Calu3 (cell line): ENCODE measurements at places on chromosomes 2 and 18. TPM values are rescaled to one million over a fixed set of nuclear protein-coding genes. Genes with fewer than 3 reads are reported as not detected.

DNA sequence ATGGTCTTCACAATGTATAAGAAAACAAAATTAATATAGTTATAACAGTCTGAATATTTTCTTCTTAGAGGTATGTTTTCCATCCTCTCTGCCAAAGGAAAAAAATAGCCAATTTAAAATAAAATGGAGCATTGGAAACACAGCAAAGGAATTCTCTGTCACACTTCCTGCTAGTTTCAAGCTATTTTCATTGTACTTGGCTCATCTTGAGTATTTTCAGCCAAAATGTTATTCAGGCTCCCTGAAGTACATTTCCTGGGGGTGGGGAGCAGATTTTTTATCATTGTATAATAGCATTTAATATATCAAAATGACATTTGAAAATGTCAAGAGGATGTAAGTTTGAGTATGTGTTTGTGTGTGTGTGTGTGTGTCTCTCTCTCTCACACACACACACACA lies 463.6 kb upstream of the REG3G start:
- no peak overlapping the region for H3K4me3 ChIP-seq
- no peak for DNase-seq
- no peaks in the 10 kb centered on the region for H3K4me1 ChIP-seq
- no peaks in the 10 kb centered on the region for H3K27me3 ChIP-seq
- H3K36me3 ChIP-seq: no peaks in the 10 kb centered on the region

DNA sequence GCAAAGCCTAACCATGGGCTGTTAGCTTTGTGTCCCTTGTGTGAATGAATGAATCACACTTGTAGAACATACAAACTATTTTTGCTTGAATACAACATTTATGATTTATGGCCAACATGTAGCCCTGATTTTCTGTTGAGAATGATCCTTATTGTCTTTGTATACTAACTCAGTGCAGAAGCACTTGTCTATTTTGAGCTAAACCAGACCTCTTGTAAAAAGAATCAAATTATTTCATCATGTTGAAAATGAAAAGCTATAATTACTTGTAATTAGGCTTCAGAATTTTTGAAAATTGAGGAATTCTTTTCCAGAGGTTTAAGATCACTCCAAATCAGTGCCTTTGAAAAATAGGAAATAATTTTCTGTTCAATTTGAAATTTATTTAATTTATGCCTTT lies 85.9 kb downstream of the ZNF407 start:
- H3K4me3 ChIP-seq: no peak overlapping the region
- H3K27me3 ChIP-seq: no peaks in the 10 kb centered on the region
- no peaks in the 10 kb centered on the region for H3K4me1 ChIP-seq
- no peak overlapping the region for H3K27ac ChIP-seq

- H3K4me3 ChIP-seq: peak overlapping the region; percentile 84
- peaks cover 70% of the 10 kb centered on the region for H3K36me3 ChIP-seq
- H3K4me1 ChIP-seq: peaks cover 43% of the 10 kb centered on the region
- H3K27ac ChIP-seq: peak overlapping the region; percentile 58
- peak; percentile 64 for DNase-seq
- no peaks in the 10 kb centered on the region for H3K27me3 ChIP-seq
Measured at GRCh38 chr2:54557601-54558187, 101.6 kb downstream of the SPTBN1 start.

DNA sequence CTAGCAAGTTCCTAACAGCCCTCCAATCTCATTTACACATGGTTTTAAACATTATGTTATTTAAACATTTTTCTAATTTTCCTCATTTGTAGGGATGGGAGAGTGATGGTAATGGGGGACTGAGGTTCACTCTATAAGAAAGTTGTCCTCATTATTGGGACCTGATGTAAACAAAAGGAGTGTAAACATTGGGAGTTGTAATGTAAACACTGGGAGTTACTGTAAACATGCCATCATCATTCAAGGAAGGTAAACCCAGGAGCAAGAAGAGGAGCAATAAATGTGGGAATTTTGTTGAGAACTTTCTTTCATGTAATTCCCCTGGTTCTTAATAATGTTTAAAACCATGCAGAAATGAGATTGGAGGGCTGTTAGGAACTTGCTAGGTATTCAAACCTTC lies 17.8 kb downstream of the RFTN2 start:
- H3K27me3 ChIP-seq: no peaks in the 10 kb centered on the region
- no peaks in the 10 kb centered on the region for H3K4me1 ChIP-seq
- H3K27ac ChIP-seq: no peak overlapping the region
- H3K4me3 ChIP-seq: no peak overlapping the region
- DNase-seq: no peak

DNA sequence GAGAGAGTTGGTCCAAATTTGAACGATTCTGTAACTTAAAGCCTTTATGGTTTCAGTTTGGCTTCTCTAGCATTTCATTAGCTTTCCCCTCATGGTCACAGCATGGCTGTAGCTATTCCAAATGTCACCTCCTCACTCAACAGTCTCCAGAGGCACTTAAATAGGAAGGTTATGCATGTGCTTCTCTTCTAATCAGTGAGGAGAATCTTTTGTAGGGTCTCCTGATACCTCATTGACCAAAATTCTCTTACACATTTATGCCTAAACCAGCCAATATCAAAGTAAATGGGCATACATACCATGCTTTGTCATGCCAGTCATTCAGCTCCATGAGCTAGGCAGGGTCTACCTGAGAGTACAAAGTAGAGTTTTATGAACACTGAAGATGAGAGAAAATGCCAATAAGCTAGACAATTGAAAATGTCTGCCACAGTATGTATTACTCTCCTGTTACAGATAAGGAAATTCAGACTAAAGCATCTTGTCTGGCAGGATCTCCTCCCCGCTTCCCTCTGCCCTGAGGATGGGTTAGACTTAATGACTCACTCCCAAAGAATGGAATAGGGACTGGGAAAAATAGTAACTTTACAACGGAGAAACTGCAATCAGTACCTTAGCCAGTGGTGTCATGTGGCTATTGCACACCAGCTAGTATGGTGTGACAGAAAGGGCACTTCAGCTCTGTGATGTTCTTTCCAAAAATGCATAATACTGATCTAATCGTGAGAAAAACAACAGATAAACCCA lies 15.4 kb downstream of the DSG2 start:
- peak overlapping the region; percentile 58 for H3K4me3 ChIP-seq
- peaks cover 26% of the 10 kb centered on the region for H3K36me3 ChIP-seq
- peak overlapping the region; percentile 99 for H3K27ac ChIP-seq
- H3K4me1 ChIP-seq: peaks cover 59% of the 10 kb centered on the region

DNA sequence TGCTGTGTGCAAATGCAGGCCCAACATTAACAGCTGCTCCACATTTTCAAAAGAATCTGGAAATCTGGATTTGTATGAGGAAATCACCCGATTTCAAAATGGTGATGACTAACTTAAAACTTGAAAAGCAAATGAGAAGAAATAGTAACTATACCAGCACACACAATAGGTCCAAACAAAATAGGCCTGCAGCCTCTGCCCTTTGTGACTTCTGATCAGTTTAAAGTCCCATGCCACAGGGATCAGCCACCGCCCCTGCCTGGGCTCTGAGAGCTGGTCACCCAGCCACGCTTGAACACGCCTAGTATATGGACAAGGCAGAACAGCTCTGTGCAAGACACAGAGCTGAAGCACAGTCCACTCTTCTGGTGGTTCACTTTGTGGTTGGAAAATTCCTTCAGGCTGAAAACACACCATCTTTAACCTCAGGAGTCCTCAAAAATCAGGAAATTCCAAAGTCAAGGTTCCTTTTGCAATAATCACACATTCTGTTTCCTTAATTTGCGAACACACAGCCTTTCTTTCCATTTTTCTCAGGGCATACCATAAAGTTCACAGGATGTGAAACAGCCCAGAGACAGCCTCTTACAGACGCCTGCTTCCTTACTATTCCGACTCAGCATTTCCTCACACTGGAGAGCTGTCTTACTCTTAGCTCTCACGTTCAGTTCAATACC lies 150.1 kb upstream of the RIOK3 start:
- H3K27me3 ChIP-seq: no peaks in the 10 kb centered on the region
- H3K27ac ChIP-seq: no peak overlapping the region
- H3K4me3 ChIP-seq: no peak overlapping the region

DNA sequence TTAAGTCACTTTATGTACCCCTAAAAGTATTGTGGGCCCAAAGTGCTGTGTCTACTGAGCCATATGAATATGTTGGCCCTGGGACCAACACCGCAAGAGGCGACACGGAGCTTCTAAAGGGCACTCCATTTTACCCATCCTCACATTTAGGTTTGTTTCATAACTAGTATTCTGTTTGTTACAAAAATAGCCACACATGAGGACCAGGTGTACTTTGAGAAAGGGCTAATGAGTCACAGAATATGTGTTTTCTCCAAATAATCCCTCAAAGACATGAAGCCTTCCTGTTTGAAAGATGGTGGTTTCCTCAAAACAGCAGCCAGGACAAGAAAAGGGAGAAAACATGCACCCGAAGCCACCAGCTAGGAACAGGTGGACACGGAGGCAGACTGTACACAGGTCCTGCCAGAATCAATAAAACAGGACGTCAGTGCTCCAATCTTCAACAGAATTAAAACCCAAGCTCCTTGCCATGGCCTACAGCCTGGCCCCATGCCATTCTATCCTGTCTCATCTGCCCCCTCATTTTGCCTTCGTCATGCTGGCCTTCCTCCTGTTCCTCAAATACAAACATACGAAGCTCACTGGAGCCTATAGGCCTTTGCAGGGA lies 21.8 kb upstream of the GRB14 start:
- DNase-seq: no peak
- H3K36me3 ChIP-seq: peaks cover 4% of the 10 kb centered on the region
- no peak overlapping the region for H3K4me3 ChIP-seq
- no peak overlapping the region for H3K27ac ChIP-seq
- H3K27me3 ChIP-seq: no peaks in the 10 kb centered on the region
- H3K4me1 ChIP-seq: no peaks in the 10 kb centered on the region

- no peaks in the 10 kb centered on the region for H3K36me3 ChIP-seq
- H3K27me3 ChIP-seq: no peaks in the 10 kb centered on the region
- DNase-seq: no peak
- H3K27ac ChIP-seq: no peak overlapping the region
- no peak overlapping the region for H3K4me3 ChIP-seq
Measured at GRCh38 chr2:43751476-43751990, 22.3 kb upstream of the DYNC2LI1 start.

GRCh38 chr2:76998152-76998551 lies 524.0 kb downstream of the LRRTM4 start:
- H3K27ac ChIP-seq: no peak overlapping the region
- no peaks in the 10 kb centered on the region for H3K36me3 ChIP-seq
- DNase-seq: no peak
- H3K27me3 ChIP-seq: no peaks in the 10 kb centered on the region

- H3K27ac ChIP-seq: no peak overlapping the region
- no peak overlapping the region for H3K4me3 ChIP-seq
- H3K27me3 ChIP-seq: no peaks in the 10 kb centered on the region
- peaks cover 10% of the 10 kb centered on the region for H3K36me3 ChIP-seq
Measured at GRCh38 chr2:214747992-214748391, 61.5 kb downstream of the BARD1 start.

DNA sequence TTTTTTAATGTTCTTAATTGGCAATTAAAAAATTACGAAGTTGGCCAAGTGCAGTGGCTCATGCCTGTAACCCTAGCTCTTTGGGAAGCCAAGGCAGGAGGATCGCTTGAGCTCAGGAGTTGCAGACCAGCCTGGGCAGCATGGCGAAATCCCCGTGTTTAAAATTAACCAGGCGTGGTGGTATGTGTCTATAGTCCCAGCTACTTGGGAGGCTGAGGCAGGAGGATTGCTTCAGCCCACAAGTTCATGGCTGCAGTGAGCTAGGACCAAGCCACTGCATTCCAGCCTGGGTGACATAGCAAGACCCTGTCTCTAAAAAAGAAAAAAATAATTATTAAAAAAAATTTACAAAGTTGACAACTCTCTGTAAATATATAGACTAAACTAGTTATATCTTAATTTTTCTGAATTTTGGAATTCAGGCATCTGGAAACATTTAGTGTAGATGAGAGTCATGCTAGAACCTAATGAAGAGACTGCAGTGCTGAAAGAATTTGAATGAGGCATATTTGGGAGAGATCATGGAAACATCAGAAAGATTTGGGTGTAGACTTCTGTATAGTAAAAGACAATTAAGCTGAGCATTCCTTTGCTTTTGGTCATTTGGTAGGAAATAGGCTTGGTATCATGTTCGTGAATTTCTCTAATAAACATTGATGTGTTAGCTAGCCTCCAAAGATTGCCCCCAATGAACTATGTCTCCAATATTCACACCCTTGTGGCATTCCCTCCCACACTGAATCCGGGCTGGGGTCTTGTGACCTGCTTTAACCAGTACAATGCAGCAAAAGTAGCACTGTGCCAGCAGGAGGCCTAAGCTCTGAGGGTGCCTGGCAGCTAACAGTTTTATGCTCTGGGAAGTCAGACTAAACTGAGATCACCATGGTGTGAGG lies 4.2 kb upstream of the ROCK1 start:
- H3K36me3 ChIP-seq: peaks cover 16% of the 10 kb centered on the region
- no peaks in the 10 kb centered on the region for H3K4me1 ChIP-seq
- H3K4me3 ChIP-seq: no peak overlapping the region
- H3K27ac ChIP-seq: no peak overlapping the region

GRCh38 chr2:188561473-188561979 lies 269.9 kb downstream of the GULP1 start:
- H3K36me3 ChIP-seq: peaks cover 31% of the 10 kb centered on the region
- no peak overlapping the region for H3K27ac ChIP-seq
- no peak overlapping the region for H3K4me3 ChIP-seq
- DNase-seq: no peak

- H3K27ac ChIP-seq: no peak overlapping the region
- H3K4me1 ChIP-seq: peaks cover 29% of the 10 kb centered on the region
- no peaks in the 10 kb centered on the region for H3K27me3 ChIP-seq
- H3K36me3 ChIP-seq: no peaks in the 10 kb centered on the region
- no peak overlapping the region for H3K4me3 ChIP-seq
Measured at GRCh38 chr18:2997846-2998564, 14.9 kb downstream of the LPIN2 start.

- no peak overlapping the region for H3K27ac ChIP-seq
- H3K36me3 ChIP-seq: no peaks in the 10 kb centered on the region
- no peaks in the 10 kb centered on the region for H3K4me1 ChIP-seq
Measured at GRCh38 chr18:74897971-74898657, 300.4 kb downstream of the ZNF407 start.

MEIS1 gene
- total RNA-seq: 8.1 and 11.5 TPM in 2 replicates

VSNL1 gene
- total RNA-seq: not detected in 2 replicates

IKZF2 gene
- total RNA-seq: 26.0 and 26.1 TPM in 2 replicates

SP3 gene
- total RNA-seq: 78.0 and 82.5 TPM in 2 replicates

ABCB11 gene
- total RNA-seq: 1.3 and 2.1 TPM in 2 replicates

TGIF1 gene
- total RNA-seq: 129 and 139 TPM in 2 replicates

DDX1 gene
- total RNA-seq: 99.7 and 106 TPM in 2 replicates

GKN1 gene
- total RNA-seq: not detected in 2 replicates

ANO7 gene
- 7.7 and 8.0 TPM in 2 replicates for total RNA-seq

GAREM1 gene
- total RNA-seq: 17.0 and 19.3 TPM in 2 replicates
